ENCODE measurements at places on chromosomes 13 and 19. TPM values are rescaled to one million over a fixed set of nuclear protein-coding genes. Genes with fewer than 3 reads are reported as not detected.

DNA sequence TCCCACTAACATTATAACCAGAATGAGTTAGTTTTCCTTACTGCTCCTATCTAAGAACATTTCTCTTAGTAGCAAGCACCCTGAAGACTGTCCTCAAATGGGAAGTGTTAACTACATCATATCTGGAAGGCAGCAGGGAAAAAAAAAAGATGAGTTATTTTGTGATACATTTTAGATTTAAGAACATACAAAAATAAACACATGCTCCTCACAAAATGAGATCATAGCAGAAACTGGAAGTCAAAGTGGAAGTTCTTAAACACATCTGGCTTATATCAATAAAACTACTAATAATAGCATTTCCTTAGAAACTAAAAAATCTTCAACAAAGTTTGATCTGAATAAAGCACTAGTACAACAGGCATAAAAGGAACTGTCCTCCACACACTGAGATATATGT, 70.4 kb downstream of the SLITRK6 start:
- DNase-seq = no peak

DNA sequence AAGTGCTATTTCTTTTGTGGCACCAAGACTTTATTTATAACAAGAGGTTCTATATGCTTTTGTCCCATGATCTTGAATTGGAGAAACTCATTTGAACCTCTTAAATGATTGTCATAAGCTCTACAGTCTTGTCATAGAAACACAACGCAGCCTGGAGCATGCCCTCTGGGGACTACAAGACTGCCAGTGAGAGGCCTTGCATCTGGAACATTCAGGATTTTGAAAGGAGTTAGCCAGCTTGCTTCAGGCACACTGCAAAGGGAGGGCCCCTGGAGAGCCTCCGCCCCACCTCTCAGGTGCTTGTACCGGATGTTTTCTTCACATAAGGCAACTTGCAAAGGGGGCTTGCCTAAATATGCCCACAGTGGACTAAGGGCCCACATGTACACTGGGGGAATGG, 130.5 kb downstream of the LIG4 start:
- no peak for DNase-seq

- no peak for DNase-seq
These were observed 25.6 kb downstream of the LRCH1 start for GRCh38 chr13:46578590-46578975.

- DNase-seq = no peak
These were observed 774 bp downstream of the CACNG6 start for GRCh38 chr19:53992211-53992610.

DNA sequence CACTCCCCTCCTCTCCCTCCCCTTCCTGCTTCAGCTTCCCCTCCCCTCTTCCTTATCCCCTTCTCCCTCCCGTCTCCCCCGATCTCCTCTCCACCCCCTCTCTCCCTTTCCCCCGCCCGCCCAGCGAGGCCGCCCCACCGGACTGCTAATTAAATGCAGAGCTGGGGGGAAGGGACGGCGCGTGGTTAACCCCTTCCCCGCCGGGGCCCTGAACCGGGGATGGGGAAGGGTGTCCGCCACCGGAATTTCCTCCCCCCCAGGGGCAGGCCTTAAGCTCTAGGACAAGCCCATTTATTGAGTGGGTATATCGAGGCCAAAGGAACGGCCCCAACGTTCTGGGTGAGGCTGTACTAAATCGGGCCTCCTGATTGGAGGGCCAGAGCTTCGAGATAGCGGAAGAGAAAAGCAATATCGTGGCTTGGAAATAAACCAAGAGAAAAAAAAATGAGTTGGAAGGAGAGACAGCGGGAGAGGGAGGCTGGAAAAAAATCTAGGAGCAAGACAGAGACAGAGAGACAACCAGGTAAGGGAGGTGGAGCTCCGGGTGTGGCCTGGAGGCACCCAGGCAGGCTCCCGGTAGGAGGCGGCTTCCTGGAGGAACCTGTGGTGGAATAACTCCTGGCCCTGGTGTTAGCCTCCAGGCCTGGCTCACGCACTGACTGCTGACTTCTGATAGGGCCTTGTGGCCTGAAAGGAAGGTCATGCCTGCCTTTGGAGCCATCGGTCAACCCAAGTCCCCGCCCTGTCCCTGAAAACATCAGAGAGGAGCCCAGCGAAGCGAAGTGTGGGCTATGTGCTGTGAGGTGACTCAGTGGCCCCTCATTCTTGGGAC, 11.6 kb upstream of the JUND start:
- no peak for DNase-seq

GRCh38 chr19:4541114-4541805, 1.4 kb upstream of the LRG1 start:
- DNase-seq = no peak

GRCh38 chr19:16343156-16343555, 18.5 kb downstream of the KLF2 start:
- DNase-seq = no peak

- DNase-seq = no peak
These were observed 11.5 kb downstream of the S1PR2 start for GRCh38 chr19:10219678-10220077.

DNA sequence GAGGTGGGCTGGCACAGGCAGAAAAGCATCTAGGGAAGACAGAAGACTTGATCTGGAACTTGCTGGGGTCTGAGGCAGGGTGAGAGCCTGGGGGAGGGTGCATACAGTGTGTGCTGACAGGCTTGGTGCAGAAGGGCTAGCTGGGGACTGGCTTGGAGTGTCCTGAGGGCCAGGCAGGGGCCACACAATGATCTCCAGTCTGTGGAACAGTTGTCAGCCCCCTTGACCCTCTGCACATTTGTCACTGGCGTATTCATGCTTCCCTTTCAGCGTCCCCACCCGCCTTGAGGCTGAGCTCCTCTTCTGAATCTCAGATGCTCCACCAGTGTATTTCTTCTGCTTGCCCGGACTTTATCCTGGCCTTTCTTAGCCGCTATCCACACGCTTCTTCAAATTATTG, 2.8 kb upstream of the MICU2 start:
- no peak for DNase-seq

- no peak for DNase-seq
These were observed 98.7 kb downstream of the FAM216B start for GRCh38 chr13:42880056-42880605.

DNA sequence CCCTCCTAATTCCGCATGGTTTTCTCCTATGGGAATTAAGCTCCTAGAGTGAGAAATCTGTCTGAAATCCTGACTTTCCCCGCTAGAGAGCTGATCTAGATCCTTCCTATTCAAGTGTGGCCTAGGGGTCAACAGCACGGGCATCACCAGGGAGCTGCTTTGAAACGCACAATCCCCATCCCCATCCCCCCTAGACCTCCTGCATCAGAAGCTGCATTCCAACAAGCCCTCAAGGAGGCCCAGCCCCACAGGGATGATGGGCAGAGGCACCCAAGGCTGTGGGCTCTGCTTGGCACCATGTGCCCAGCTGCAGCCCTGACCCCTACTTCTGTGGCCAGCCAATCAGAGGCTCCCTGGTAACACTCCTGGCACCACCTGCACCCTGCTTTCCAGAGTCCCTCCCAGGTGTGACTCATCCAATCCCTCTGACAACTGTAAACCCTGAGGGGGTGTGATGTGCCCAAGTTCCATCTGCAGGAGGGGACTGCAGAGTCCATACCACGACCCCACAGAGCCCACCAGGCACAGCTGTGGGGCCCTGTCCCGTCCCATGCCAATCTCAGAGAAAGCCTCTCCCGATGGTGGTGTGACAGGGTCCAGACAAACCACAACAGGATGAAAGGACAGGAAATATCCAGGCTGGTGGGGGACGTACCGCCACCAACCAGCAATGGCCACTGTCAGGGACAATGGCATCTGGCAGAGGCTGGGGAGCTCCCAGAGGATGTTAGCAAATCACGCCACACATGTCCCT, 19.8 kb upstream of the SLC35E1 start:
- DNase-seq = no peak

GRCh38 chr13:27965343-27965739, 3.8 kb downstream of the CDX2 start:
- no peak for DNase-seq

DNA sequence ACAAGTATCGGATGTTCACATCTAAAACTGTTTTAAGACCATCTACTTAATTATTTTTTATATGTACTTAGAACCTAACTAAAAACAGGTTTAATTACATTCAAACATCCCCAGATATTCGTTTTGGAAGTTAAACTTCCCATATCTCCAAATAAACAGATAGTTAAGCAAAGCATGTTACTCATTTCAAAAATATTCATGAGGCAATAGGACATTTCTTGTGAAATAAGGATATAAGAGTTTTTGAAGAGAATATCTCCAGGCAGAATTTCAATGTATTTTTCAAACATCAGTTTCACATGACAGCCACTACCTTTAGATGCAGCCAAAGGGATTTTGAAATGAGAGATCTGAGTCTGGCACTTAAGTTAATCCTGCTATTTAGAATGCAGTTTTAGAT, 697.5 kb downstream of the SLITRK1 start:
- DNase-seq = no peak

DNA sequence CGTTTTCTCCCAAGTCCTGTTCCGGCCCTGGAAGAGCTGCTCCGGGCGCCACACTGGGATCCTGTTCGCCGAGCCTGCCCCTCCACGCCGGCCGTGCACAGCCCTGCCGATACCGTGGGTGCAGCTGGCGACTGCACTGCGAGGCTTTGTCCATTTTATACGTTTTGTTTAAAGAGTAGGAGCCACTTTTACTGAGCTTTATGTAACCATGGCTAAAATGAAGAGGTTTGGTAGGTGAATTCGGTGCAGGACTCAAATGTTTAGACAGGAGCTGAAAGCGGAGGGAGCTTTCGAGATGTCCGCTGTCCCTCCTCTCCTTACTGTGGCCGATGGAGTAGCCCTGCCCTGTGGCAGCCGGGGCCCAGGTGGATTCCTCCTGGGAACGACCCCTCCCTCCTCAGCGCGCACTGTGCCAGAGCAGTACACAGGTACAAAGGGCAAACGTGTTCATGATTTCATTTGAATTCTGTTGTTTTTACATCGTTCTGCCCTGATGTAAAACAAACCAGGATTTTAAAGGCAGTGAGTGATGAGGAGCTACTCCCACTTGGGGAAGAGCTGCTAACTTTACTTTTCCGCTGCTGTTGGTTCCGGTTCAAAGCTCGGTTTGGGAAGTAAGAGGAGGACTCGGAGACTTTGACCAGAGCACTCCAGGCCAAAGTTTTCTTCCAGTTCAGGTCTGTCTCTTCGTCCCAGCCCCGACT, 1.7 kb downstream of the COL4A2 start:
- no peak for DNase-seq

- DNase-seq = no peak
These were observed 2.1 kb downstream of the UNC13A start for GRCh38 chr19:17686023-17686521.

DNA sequence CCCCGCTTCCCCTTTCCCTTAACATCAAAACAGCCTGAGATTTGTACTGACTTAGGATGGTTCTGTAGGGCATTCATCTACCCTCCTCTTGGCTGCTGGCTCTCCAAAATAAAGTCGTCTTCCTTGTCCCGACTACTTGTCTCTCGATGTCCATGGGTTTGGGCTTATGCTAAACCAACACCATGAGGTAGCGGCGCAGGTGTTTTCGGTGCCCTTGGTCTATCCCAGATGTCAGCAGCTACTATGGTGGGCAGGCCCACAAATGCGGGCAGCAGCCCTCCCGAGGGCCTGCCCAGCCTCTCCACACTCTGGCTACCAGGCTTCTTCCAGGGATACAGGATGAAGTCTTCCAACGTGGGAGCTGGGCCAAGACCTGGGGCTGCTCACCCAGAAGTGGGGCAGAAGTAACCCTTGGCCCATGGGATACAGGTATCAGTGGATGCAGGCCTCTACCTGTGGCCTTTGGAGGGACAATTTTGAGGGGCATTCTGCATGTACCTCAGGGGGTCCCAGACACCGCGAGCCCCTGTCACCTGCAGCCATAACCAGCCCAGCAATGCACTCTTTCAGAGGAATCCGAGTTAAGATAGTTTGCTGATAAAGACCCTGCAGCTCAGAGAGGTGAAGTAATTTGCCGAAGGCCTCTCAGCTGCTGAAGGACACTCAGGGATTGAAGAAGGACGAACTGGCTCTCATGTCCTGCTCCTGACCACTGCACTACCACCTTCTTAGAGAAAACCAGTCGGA, 47.8 kb upstream of the VSTM2B start:
- no peak for DNase-seq

GRCh38 chr19:8304841-8305621, 3.1 kb downstream of the CD320 start:
- DNase-seq = no peak

ZNF578 gene
- 4.0 TPM for total RNA-seq

ITGBL1 gene
- total RNA-seq = 0.21 TPM

RGS9BP gene
- total RNA-seq = 0.21 TPM

FFAR1 gene
- total RNA-seq = not detected

PRTN3 gene
- total RNA-seq = not detected

KIR3DL3 gene
- total RNA-seq = not detected
